ENCODE measurements at places on chromosomes 16 and 17.

DNA sequence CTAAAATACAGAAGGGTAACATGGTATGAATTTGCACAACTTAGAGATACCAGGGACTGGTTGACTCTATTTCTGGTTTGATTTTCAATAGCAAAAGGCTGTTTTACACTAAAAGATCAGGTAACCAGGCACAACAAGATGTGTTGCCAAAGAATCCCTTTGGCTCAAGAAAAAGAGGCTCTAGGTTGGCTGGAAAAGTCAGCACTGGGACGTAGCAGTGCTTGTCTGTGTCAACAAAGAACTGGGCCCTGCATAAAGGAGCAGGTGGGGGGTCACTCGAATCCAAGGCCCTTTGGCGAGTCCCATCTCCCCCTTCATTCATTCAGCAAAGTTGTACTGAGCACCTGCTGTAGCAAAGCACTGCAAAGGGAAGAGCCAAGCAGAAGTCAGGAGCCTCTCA is 18.4 kb downstream of the SDR42E1 start:
- no peak for DNase-seq

- DNase-seq, result no peak
Measured at GRCh38 chr17:57522042-57523005, 222.8 kb downstream of the CCDC182 start.

DNA sequence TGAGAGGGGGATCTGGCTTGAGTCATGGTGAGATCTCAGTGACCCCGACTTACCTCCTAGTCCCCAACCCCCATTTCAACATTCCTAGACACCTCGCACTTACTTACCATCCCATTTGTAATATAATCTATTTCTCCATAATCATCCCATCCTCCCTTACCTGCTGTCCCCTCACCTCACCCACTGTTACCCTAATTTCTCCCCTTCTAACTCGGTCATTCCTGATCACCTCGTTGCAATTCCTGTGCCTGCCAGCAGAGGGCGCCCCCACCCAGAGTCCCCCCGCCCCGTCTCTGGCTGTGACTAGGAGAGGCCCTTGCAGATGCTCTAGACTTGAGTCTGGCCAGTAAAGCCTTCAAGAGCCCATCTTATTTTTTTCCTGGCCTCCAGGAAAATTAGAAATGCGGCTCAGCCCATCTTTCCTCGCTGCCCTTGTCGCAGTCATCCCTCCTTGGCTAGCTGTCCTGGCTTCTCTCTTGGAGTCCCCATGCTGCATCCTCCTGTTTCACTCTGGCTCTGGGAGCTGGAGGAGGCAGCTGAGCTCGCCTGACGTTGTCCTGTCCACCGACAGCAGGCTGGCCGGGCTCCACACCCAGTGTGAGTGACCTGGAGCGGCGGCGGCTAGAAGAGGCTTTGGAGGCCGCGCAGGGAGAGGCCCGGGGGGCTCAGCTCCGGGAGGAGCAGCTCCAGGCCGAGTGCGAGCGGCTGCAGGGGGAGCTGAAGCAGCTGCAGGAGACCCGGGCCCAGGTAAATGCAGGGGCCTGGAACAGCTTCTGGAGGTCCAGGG is 5.0 kb downstream of the TBKBP1 start:
- no peak for DNase-seq

GRCh38 chr16:23893986-23894385 is 58.2 kb downstream of the PRKCB start:
- DNase-seq, result no peak

- DNase-seq, result no peak
Measured at GRCh38 chr16:66590322-66590721, 11.1 kb downstream of the CMTM2 start.

DNA sequence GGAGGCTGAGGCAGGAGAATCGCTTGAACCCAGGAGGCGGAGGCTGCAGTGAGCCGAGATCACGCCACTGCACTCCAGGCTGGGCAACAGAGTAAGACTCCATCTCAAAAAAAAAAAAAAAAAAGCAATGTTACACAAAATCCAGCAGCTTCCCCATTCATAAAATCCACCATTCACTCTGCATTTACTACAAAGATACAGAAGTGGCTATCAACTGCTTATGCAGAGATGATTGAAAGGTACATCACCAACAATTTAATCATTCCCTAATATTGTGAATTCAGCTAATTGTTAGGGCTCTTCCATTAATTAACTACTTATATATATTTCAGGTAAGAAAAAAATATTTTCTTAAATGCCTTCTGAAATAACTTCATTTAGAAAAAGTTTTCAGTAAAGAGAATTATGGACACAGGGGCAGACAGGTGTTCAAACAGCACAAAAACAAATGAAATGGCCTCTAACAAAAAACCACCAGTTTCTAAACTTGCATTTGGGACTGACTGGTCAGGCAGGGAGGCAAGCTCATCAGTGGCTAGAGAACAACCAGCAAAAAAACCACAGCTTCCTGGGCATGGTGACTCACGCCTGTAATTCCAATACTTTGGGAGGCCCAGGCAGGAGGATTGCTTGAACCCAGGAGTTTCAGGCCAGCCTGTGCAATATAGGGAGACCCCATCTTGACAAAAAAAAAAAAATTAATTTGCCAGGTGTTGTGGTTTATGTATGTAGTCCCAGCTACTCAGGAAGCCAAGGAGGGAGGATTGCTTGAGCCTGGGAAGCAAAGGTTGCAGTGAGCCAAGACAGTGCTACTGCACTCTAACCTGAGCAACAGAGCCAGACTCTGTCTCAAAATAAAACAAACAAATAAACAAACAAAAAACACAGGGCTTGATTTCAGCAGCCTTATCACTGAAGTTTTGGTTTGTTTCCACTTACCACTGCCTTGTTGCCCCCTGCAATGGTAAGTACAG is 26.3 kb downstream of the ERN1 start:
- no peak for DNase-seq

DNA sequence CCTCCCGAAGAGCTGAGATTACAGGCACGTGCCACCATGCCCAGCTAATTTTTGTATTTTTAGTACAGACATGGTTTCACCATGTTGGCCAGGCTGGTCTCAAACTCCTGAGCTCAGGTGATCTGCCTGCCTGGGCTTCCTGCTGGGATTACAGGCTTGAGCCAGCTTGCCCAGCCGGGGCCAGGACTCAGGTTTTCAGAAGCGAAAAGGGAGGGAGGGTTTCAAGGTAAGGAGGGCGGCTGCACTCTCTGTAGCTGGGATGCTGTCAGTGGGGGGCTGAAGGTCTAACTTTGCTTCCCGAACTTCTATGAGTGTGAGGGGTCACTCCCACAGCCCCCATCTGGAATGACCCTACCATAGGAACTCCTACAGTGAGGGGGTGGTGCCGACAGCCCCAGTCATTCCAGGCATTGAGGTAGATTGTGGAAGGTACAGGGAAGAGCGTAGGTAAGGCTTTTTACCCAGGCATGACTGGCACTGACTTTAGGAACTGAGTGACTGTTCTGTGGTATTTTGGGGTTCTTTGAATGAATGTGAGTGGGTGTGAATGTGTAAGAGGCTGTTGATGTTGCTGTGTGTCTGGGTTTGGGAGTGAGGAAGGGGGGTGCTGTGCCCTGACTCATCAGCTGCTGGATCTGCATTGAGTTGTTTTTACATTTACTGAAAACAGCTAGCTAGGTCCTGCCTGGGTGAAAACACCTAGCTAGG is 3.8 kb upstream of the C1QL1 start:
- DNase-seq, result no peak

- no peak for DNase-seq
Measured at GRCh38 chr16:16154281-16154951, 68.9 kb downstream of the ABCC6 start.

GRCh38 chr17:65099941-65100315 is 37.2 kb upstream of the RGS9 start:
- DNase-seq, result no peak

GRCh38 chr17:43562679-43563599 is 16.8 kb upstream of the ETV4 start:
- DNase-seq, result no peak

GRCh38 chr17:77944390-77945222 is 13.9 kb upstream of the TNRC6C start:
- no peak for DNase-seq

DNA sequence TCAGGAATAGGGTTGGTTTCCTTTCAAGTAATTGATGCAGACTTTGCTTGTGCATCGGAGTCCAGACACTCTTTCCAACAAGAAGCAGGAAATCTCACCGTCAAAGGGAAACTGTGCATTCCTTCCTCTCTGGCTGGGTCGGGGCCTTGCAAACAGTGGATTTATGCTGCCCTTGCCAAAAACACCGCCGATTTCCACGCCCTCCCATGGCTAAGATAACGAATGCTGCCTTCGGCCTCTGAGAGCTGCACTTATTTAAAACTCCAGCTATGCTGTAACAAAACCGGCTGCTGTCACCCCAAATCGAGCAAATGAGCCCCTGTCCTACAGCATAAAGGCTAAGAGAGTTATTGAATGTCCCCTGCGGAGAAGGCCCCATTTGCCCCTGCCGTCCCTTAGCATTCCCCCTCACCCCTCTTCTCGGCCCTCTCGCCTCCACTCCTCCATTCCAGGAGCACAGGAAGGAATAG is 275.5 kb upstream of the IRX5 start:
- DNase-seq, result no peak

GRCh38 chr16:80816356-80816755 is 12.0 kb upstream of the CDYL2 start:
- DNase-seq, result no peak

GRCh38 chr16:56102183-56102686 is 89.1 kb upstream of the GNAO1 start:
- DNase-seq, result no peak

DNA sequence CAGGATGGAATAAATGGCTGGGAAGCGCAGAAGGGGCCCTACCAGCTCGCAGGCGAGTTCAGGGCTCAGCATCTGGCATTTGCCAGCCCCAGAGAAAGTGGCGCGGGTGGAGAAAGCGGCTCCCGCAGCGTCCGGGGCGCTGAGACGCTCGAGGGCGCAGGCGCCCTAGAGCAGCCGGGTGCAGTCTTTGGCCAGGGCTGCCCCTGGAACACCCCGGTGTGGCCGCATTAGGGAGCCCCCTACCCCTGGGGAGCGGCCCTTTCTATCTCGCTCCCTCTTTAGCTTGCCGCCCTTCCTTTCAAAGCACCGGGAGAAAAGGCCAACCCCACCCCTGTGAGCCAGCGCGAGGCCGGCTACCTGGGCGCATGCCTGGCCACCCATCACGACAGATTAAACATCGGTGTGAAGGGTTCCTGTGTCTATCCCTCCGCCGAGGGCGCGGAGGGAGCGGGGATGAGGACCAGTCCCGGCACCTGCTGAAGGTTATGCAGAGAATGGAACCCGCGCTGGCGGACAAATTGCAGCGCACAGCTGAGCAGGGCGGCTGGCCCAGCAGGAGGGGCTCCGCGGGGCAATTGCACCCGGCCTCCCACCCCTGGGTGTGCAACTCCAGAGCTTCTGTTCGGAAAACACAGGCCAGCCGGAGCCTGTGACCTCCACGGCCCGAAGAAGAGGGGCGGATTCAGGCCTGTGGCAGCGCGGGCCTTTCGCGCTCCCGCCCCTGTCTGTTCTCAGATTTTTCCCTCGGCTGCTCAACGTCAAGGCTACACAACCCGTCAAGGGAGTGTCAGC is 15.6 kb upstream of the FOXF1 start:
- no peak for DNase-seq

DNA sequence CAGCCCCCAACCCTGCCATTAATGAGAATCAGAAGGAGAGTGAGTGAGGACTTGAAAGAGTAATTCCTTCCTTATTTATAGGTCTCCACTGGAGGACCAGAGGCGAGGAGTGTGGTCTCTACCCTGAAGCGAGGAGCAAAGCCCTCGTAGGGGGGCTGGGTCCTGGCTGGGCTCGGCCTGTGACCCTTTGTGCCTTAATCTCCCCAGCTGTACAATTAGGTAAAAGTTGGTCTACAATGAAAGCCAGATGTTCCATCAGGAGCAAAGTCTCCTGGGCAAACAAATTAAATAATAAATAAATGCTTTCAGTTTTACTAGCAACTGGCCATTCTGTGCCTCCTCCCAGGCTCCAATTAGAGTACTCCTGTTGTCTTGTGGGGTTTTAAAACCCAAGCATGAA is 523.5 kb upstream of the SALL1 start:
- no peak for DNase-seq

DNA sequence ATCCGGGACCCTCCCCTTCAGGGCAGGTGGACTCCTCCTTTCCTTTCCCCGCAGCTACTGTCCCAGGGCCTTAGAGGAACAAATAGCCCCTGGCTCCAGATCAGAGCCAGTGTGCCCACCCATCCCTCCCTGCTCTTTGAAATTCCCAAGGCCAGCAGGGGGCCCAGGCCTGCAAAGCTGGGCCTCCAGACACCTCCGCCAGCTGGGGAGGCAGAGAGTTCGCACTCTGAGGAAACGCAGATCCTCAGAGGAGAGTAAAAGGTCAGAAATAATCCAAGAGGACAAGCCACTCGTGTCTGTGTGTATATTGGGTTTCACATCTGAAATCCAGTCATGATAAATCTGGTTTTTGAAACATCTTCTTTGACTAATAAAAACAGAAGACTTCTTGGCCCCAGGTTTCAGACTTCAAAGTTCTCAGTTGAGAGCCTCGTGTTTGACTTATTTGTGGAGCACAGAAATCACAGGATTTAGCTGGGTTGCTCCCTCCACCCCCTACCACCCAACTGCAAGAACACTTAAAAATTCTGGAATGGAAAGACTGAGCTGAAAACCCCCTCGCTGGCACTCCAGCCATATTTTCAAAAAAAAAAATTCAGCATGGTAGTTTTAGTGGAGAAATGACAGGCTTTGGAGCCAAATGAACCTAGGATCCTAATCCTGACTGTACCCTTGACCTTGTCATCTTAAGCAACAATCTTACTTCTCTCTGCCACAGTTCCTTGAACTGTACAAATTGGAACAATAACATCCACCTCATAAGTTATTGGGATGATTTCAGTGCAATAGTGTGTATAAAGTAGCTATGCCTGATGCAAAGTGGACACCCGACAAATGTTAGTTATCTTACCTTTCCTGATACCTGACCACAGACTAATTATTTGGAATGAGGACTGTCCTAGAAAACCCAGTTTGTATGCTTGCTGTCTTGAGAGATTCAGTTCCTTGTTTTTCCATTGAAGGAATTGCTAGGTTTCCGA is 44.5 kb upstream of the TBX2 start:
- no peak for DNase-seq

DNA sequence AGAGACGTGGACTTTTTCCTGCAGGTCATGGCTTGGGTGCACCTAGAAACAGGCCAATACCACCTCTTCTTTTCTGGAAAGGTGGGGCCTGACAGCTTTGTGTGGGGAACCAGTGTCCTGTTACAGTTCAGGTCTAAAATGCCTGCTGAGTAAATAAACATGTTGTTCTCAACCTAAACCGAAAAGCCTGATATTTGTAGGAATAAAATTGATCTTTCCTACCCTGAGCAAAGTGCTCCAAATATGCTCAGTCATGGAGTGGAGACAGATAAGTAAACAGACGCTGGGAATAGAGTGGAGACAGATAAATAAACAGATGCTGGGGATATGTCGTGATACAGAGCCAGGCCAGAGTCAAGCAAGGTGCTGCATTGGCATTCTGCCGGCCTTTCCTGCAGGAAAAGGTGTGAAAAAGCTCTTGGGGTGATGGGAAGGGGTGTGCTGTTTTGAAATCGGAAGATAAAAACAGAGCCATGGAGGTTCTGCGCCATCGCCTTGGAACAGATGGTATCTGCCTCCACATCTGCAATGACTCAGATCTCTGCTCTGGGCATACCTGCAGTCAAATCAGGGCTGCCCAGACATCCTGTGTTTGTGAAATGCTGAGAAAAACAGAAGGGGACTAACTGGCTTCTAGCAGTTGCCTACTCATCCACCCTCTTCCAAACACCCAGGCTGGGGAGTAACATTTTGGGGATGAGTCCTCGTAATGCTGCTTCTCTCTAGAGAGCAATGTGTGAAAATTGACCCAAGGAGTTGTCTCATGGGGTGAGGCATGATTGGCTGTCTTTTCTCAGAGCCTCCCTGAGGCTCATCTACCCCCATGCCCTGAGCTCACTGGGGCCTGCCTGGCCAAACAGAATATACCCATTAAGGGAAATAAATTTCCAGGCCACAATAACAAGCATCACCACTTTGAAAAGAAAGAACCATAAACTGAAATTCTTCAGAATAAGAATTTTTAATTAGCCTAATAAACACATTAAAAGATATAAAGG is 16.8 kb upstream of the TRPV2 start:
- DNase-seq, result no peak
